ELR (cell line): ENCODE measurements at places on chromosomes 4 and X.
A peak's percentile ranks its signal among the peaks of the same experiment; 100 is the strongest.

DNA sequence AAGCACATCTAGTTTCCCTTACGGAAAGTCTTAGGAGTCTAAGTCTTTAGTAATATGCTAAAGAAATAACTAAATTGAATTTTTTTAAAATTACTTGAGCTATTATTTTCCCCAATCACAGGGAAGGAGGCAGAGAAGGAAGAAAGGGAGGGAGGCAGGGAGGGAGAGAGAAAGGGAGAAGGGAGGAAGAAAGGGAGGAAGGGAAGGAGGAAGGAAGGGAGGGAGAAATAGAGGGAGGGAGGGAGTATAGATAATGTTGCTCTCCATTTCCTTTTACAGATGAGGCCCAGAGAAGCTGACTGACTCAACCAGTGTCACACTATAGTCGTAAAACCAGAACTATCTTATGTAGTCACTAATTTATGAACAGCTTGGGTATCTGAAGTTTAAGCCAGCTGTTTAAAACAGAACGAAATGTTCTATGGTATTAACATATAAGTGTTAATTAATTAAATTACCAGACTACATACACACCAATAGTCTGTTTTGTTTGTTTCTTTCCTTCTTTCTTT lies 14.6 kb downstream of the SH3RF1 start:
- peak; percentile 79 for DNase-seq

- DNase-seq = no peak
These were observed 22.0 kb downstream of the TNMD start for GRCh38 chrX:100606753-100607152.

GRCh38 chr4:5446595-5447226 lies 261.6 kb downstream of the EVC2 start:
- no peak for DNase-seq

- no peak for DNase-seq
These were observed 55.1 kb downstream of the PPP3CA start for GRCh38 chr4:101292214-101292613.

DNA sequence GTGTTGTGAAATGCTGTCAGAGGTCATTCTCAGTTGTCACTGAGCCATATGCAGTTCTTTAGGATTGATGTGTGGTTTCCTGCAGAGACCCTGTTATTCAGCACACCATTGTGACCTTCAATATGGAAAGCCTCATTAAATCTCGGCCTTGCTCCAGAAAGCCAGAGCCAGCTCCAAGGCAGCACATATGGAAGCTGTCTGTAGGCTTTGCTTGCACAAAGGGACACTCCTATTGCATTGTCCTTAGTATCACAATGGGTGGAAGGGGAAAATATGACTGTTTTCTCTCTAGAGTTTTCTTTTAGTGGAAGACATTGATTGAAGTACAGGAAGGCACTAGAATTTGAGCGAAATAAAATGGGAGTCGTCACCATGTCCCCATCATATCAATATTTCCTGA lies 179.0 kb downstream of the CEP135 start:
- no peak for DNase-seq

DNA sequence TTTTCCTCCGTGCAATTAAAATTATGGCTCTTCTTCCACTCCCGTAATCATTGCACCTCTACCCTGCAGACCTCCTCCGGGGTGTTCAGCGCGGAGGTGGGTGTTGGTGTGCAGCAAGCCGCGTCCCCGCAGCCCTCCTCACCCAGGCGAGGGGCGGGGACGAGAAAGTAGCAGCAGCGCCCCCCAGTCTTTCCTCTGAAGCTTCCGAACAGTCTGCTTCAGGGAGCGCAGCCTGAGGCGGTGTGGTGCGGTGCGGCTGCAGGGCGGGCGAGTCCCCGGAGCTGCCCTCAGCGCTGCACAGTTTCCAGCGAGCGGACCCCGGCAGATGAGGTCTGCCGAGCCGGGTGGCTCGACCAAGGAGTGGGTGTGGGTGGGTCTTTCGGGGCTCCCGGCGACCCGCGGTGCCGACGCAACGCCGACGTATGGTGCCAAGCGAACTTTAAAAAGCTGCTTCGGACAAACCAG lies at the start of gene FRAS1:
Gene FRAS1 (plus strand): TSS at position 189 of the 465 bp plus-strand sequence. CDS start 687 bp downstream, outside the sequence.
- peak; percentile 24 for DNase-seq

- DNase-seq = peak; percentile 76
These were observed 126.8 kb downstream of the KLHL8 start for GRCh38 chr4:87093443-87094123.

- DNase-seq = peak; percentile 65
These were observed 3.0 kb upstream of the CITED1 start for GRCh38 chrX:72308566-72309296.

GRCh38 chrX:55008571-55009358 lies 8.6 kb downstream of the APEX2 start:
- DNase-seq = peak; percentile 52

GRCh38 chr4:38605181-38605752 lies 58.7 kb upstream of the KLF3 start:
- no peak for DNase-seq

- peak; percentile 30 for DNase-seq
These were observed 47.2 kb downstream of the STARD8 start for GRCh38 chrX:68694435-68695205.

- DNase-seq = no peak
These were observed 2.5 kb downstream of the MYL5 start for GRCh38 chr4:676871-677235.

DNA sequence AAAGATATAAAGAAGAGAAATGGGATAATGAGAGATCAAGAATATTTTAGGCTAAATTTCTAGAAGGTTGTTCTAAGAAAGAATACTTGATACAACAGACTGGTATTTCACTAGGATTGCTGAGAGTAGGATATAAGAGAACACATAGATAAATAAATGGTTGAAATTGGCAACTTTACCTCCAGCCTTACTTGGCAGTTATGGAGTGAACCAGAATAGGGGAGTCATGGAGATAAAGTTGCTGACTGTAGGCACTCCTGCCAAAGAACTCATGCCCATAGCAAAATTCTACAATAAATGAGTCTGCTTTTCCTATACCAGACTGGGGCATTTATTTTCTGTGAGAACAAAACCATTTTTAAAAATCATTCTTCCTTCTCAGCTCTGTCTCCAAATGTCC lies 26.4 kb upstream of the MMRN1 start:
- no peak for DNase-seq

- DNase-seq = no peak
These were observed 88.6 kb upstream of the MAD2L1 start for GRCh38 chr4:120155287-120155686.

DNA sequence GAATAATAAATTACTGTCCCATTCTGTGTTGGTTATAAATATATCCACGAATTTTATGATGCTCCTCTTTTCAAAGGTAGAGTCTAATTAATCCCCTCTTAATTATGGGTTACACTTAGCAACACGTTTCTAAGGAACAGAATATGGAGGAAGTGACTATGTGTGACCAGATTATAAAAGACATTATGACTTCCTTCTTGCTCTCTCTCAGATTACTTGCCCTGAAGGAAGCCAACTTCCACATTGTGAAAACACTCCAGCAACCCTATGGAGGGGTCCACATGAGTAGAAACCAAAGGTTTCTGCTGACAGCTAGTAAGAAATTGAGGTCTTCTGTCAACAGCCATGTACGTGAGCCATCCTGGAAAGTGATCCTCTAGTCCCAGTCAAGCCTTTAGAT lies 59.3 kb downstream of the WDFY3 start:
- no peak for DNase-seq

- DNase-seq = peak; percentile 53
These were observed 66.9 kb upstream of the BMPR1B start for GRCh38 chr4:94690851-94691254.

- no peak for DNase-seq
These were observed 19.1 kb downstream of the MAGED2 start for GRCh38 chrX:54826598-54826997.
